DMS153 (cell line): ENCODE measurements at places on chromosomes 5 and 9.
A peak's percentile ranks its signal among the peaks of the same experiment; 100 is the strongest.

DNA sequence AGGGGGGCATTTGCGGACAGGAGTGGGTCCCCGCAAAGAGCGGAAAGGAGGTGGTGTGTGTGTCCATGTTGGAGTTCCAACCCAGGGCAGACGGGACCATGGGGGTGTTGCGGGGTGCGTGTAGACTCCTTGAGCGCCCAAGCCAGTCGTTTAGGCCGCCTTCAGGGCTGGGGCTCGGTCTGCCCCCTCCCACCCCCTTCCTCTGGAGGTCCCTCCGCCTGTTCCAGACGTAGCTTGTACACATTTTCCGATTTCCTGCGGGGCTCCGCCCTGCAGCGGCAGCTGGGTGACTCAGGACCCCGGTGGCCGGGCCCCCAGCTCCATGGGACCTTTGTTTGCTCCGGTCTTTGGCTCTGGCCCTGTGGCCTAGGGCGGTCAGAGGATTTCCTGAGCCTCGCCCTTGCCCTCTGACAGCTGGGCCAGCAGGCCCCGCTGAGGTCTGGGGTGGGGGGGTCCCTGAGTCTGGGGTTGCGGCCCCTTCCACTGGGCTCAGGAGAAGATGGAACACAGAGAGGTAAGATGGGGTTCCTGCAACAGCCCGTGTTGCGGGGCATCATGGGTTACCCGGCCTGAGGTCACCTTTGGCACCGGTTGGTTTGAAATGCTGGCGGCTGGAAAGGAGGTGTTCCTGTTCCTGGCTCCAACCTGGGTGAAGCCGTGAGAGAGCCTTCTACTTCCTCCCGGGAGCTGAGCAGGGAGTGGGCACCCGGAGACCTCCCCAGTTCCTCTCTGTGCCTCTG, 1.5 kb downstream of the PKN3 start:
- DNase-seq = no peak

DNA sequence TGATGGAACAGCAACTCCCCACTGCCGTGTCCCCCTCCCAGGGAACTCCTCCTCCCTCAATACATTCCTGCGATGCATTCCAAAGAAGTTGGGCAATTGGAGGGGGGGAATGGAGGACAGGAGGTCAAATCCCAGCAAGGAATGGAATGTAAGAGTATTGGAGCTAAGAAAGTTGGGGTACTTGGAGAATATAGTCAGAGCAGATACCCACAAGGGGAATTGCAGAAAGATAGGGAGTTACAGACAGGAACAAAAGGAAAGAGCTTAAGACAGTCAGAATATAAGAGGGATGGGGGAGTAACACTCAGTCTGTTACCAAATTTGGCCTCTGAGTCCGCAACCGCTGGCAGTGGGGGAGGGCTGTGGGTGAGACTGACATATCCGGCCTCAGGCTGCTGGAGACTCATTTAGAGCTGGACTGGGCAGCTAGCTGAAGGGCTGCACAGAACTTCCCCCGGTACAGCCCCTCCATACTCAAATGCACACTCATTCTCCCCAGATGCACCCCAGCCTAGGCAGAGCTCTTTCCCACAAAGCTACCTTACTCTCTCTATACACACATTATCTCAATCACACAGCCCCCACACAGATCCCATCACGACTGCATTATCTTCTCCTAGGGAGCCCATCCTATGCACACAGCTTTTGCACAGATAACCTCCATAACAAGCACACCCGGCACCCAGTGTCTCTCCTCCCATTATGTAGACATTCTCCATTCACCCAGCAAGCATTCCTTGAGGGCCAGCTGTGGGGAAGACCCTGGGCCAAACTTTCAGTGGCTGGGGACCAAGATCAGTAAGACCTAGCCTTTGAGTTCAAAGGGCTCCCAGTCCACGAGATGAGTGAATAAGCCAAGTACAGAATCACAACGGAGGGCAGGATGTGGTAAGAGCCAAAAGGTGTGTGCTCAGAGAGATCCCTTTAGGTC, 3.7 kb downstream of the TLN1 start:
- DNase-seq = no peak

DNA sequence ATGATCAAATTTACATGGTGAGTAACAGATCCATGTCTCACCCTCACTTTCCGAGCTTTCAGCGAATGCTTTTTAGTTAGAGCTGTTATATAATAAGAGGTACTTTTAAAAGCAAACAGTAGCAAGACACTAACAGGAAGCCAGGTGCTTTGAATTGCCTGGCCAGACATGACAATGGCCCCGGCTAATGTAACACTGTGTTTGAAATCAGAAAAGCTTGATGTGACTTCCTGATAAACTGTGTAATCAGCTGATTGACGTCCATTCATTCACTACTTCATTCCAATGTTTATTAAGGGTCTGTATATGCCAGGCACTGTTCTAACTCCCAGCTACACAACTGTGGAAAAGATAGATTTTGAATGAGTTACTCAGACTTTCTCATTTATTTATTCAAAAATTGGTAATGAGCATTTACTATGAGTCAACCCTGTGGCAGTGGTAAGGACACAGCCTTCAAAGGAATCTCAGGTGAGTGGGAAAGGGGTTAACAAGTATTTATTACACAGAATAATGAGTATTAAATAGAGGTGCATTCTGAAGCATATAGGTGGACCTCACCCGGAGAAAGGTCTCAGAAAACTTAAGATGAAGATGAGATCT, 26.6 kb downstream of the DPYSL3 start:
- DNase-seq = peak; percentile 91

DNA sequence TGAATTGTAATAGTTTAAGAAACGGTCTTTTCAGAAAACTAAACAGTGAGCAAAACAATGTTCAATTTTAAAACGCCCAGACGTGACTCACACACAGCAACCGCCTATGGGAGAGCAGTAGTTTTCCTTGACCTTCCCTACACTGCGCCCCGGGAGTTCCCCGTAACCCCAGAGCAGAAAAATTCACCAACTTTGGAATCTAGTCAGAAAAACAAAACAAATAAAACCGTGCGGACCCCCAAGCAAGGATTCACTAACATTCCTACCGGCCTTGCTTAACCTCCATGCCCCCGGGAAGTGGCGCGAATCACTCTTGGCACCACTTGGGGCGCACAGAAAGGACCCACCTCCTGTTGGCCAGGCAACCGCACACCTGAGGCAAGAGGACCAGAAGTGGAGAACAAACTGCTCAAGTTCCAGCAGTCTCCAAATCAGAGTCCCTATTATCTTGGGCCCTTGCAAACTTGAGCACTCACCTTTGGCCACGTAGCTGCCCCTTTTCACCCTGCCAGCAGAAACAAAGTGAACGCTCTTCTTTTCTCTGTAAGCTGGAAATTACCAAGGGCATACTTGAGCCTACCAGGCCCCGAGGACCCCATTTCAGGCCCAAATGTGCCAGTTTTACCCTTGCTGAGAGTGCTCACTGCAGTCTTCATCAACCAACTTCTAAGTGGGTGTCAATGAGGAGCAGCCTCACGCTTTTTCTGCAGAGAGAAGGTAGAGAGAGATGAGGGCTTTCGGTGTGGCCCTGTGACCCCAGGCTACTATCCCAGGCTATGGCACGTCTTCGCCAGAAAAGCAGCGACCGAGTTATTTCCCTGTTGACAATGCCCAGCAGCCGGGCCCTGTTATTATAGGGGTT, 189.7 kb downstream of the MEF2C start:
- no peak for DNase-seq

DNA sequence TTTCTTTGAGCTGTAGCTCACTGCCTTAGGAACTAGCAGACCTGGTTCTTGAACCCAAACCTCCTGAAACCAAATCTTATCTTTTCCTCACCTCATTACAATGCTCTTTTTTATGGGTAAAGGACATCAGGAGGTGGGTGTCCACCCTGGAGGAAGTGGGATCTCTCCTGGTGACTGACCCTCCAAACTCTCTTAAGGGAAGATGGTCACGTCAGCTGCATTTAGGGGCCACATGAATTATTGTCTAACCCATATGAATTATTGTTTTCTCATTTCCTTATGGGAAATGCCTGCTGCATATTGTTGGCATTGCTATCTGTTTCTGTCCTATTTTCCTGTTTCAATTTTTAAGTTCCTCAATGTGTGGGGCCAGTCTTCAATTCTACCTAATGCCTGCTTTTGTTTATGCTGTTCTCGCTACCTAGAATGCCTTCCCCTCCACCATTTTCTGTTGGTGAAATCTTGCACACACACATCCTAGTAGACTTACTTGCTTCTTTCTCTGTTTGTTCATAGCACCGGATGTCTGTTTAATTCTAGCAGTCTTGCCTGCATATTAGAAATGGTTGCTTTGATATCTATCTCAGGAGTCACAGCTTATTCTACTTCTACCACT, 22.0 kb upstream of the SPINK1 start:
- no peak for DNase-seq

GRCh38 chr5:128062172-128062746, 21.3 kb upstream of the SLC12A2 start:
- no peak for DNase-seq

GRCh38 chr9:82010711-82011110, 22.1 kb downstream of the SPATA31D1 start:
- DNase-seq = no peak

- DNase-seq = no peak
Observed at GRCh38 chr5:78245136-78245535, 49.4 kb downstream of the AP3B1 start.

- no peak for DNase-seq
Observed at GRCh38 chr5:141547921-141548320, 59.0 kb downstream of the PCDHGC5 start.

DNA sequence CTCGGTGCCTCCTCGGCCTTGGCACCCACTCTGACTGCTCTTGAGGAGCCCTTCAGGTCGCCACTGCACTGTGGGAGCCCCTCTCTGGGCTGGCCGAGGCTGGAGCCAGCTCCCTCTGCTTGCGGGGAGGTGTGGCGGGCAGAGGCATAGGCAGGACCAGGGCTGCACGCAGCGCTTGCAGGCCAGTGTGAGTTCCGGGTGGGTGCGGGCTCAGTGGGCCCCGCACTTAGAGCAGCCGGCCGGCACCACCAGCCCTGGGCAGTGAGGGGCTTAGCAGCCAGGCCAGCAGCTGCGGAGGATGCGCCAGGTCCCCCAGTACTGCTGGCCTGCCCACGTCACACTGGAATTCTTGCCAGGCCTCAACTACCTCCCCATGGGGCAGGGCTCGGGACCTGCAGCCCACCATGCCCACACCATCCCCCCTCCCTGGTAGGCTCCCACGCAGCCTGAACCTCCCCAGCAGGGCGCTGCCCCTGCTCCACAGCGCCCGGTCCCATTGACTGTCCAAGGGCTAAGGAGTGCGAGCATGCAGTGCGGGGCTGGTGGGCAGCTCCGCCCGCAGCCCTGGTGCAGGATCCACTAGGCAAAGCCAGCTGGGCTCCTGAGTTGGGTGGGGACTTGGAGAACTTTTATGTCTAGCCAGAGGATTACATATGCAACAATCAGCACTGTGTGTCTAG, 602.9 kb upstream of the ST8SIA4 start:
- DNase-seq = no peak

DNA sequence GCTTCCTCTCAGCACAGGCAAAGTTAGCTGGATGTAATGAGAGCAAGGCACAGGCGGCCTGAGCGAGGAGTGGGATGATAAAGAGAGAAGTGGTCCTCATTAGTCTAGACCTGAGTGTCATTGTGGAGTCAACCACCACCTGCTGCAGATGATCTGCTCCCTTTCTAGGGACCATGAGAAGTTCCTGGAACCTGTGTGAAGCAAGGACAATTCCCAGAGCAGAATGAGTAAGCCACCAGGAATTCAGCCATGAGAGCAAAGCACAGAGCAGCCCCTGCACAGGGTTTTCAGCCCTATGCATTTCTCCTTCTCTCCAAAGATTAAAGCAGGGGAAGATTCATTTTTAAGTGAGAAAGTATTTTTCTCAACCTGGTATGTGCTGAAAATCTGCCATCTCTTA, 146.8 kb upstream of the SPEF2 start:
- no peak for DNase-seq

- DNase-seq = no peak
Observed at GRCh38 chr5:60274747-60275146, 381.2 kb upstream of the PDE4D start.

- DNase-seq = no peak
Observed at GRCh38 chr9:90995516-90995915, 193.9 kb downstream of the SYK start.

DNA sequence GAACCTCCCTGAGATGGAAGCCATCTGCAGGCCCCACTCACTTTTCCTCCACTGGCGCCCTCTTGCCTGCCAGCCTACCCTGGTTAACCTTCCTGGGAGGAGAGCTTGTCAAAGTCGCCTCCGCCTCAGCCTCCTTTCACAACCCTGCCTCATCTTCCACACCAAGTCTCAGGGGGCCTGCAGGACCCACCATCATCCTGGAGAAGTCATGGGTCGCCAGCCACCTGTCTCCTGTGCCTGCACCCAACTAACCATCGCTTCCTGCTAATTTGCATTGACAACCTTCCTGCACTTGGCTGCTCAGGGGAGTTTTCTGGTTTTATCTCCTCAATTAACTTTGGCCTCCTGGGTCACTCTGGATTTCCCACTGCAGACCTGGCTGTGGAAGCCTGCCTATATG, 52.8 kb upstream of the GRHPR start:
- no peak for DNase-seq

DNA sequence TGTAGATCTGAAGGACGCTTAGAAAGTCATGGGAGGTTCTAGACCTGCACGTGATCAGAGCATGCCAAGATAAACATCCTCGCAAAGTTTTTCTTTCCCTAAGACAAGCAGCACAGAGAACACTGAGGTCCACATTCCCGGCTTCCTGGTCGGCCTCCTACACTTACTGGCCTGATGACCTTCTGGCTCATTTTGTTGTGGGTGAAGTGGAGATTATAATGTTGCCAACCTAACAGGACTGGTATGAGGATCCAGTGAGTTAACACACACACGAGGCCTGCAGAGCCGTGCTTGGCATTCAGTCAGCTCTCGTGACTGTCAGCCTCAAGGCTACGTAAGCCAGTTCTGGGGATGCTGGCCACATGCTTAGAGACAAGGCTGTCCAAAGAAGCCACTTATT, 186.0 kb downstream of the TENT4A start:
- peak; percentile 61 for DNase-seq

GRCh38 chr5:131381777-131382176, 117.9 kb downstream of the CDC42SE2 start:
- DNase-seq = no peak

GRCh38 chr5:111389390-111390082, 122.8 kb downstream of the STARD4 start:
- DNase-seq = no peak

DNA sequence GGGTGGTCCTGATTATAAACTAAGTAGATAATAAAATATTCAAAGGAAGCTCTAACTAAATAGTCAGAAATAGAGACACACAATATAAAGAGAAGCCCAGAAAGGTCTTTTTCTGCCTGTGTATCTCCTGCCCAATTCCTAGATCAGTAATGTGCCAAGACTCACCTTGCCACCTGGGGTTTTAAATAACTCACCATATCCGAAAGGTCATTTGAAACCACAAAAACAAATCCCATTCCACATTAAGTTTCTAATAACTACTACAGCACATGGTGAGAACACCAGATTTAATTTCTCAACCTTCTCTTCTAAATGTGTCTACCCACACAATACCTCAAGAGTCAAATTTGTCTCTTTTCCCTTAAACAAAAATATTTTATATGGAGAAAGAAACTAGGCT, 75.2 kb downstream of the ZNF608 start:
- DNase-seq = no peak

GRCh38 chr5:166302166-166302565, 1989.3 kb upstream of the WWC1 start:
- no peak for DNase-seq

- DNase-seq = no peak
Observed at GRCh38 chr5:180018347-180019060, 53.1 kb downstream of the RNF130 start.
